ENCODE measurements at places on chromosomes 6 and 20.

GRCh38 chr6:67047996-67048395 is 1341.0 kb upstream of the EYS start:
- DNase-seq: no peak

- DNase-seq: no peak
Observed at GRCh38 chr20:23988561-23988960, at the start of gene GGTLC1. GGTLC1 (minus strand) TSS chr20:23988779; CDS start chr20:23986611, 2,168 bp downstream.

DNA sequence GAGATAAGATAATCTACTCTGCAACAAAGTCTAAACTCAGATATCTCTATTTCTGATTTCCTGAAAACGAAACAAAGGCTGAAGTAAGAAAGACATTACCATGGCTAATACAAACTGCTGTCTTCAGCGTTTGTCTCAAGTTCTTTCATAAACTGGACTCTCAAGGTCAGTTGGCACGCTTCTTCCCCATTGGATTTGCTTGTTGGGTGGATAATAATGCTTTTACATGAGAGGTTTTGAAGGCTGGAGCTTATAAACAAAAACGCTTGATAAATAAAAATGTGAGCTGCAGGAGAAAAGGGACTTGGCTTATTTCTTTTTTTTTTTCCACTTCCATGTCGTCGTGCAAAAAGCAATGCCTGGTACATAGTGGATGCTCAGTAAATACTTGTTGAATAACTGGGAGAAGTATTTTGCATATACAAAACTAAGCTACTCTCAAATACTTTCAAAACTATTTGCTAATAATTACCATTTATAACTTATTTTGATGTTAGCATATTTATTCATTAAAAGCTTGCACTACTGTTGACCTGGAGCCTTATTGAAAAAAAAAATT is 65.7 kb upstream of the EEF1A1 start:
- DNase-seq: no peak

DNA sequence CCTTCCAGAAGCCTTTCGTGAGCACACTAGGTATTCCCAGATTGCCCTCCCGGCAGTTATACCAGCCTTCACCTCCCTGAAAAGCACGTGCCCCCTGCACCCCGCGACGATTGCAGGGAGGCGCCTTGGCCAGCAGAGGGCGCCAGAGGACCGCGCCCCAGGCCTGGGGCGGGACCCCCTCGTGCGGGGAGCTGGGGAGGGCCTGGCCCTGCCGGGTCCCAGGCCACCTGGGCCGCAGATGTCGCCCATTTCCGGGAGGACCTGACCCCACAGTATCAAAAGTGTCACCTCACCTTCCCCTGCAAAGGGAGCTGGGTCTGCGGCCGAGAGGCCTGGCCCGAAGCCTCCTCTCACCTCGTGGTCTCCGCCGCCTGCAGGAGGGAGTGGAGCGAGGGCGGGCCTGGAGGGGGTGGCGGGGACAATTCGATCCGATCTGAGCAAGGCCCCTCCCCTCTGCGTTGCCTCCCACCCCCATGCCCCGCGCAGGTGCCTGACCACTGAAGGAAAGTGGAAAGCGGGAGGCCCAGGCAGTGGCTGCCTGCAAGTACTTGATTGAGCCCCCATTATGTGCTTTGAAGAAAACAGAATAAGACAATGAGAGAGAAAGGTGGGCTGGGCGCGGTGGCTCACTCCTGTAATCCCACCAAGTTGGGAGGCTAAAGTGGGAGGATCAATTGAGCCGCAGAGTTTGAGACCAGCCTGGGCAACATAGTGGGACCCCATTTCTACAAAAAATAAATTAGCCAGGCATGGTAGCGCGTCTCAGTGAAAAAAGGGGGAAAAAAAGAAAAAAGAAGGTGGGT is 3.5 kb upstream of the SNAI1 start:
- peak; percentile 43 for DNase-seq

DNA sequence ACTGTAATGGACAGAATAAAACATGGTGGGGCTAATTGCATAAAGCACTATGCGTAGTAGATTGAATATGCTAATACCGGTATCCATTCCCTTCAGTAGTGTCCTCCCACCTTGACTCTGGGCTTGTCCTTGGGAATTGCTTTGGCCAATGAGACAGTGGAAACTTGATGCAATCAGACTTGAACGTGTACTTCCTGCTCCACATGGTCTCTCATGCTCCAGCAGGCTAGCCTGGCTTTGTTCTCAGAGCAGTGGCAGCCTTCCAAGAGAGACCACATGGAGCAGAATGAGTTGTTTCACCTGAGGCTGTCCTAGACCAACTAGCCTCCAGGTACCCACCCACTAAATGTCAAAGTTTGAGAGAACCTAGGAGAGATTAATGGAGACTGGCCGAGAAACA is 37.0 kb upstream of the BTBD3 start:
- DNase-seq: no peak

GRCh38 chr6:131955876-131956275 is 4.7 kb upstream of the CCN2 start:
- no peak for DNase-seq

GRCh38 chr6:52643158-52643557 is 27.8 kb upstream of the TMEM14A start:
- no peak for DNase-seq

GRCh38 chr6:136508725-136509392 is 41.4 kb downstream of the MAP7 start:
- no peak for DNase-seq

DNA sequence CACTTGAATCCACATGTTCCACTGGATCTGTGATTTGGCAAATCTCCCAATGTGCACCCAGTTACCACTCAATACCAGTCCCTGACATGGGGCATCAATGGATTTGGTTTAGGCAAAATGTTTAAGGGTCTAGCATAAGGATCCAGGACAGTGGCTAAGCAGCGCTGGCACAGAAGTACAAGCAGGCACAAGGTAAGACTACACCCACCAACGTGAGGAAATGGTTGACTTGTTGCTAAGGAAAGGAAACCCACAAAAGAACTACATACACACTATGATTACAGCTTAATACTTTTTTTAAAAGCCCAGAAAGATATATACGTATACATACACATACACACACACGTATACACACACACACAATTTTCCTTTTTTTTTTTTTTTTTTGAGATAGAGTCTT is 79.0 kb downstream of the DNAAF9 start:
- DNase-seq: no peak

GRCh38 chr6:107079429-107079828 is 35.9 kb downstream of the BEND3 start:
- no peak for DNase-seq

DNA sequence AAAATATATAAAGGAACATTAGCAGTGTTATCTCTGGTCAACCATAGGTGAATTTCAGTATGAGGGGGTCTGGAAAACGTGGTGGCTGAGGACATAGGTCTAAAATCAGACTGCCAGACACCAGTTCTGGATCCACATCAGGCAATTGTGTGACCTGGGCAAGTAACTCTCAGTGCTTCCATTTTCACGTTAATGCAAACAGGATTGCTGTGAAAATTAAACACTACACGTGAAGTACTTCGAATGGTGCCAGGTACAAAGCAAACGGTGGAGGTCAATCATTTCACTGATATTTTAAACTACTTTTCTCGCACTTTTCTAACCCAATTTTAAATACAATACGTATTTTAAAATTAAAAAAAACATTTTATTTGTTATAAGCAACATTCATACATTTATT is 315.7 kb downstream of the TRDN start:
- DNase-seq: no peak

- no peak for DNase-seq
Observed at GRCh38 chr6:112032728-112033127, 21.2 kb upstream of the CCN6 start.

DNA sequence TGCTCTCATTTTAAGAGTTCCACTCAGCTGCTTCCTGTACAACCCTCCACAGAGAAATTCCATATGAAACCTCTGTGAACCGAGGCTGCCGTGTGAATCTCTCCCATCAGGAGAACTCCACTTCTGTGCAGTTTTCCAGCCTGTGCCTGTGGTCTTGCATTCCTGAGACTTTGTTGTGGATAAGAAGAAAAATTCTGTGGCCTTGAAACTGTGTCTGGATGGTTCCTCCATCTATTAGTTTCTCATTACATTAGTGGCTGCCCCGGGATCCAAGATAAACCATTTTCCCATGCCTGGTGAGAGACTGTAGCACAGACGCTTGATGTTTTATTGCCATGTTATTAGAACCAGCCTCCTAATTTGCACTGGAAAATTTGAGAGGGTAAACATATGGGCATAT is 40.8 kb upstream of the TIAM2 start:
- no peak for DNase-seq

GRCh38 chr6:72064399-72064975 is 178.1 kb downstream of the RIMS1 start:
- DNase-seq: no peak

GRCh38 chr6:61640463-61640862 is 645.6 kb downstream of the KHDRBS2 start:
- no peak for DNase-seq

DNA sequence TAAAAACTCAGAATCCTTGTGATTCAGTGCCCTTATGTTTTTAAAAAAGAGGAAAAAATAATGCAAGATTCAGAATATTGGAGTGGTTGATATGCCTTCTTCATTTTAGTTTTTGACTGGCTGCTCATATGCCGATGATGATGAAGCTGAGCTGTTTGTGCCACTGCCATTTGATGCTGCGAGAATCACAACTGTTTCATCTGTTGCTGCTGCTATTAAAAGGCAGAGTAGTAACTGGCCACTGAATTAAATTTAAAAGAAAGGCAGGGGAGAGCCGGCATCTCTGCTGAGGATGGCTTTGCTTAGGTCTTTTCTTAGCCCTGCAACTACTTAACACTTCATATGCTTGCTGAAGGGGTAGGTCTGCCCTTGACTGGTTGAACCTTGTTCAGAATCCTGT is 33.1 kb downstream of the CDS2 start:
- no peak for DNase-seq

DNA sequence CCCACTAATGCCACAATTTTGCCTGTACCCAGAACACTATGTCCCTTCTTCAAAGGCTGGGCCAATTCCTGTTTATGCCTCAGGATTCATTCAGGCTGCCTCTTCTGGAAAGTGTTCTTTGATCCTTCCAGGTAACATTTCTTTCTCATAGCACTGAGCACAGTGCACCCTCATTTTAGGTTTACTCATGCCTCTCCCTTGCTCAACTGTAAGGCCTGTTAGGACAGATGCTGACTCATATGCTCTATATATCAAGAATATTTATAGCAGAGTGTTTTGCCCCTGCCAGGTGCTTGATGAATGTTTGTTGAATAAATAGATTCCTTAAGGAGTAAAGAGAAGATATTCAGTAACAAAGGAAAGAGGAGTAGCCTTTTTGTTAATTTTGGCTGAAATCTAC is 263.9 kb downstream of the PHF3 start:
- DNase-seq: no peak

All from stimulated activated CD8-positive, alpha-beta memory T cell treated with anti-CD3 and anti-CD28 coated beads, Interleukin-2, amount 100 ng/mL, for 1 hour (primary cell).